Fibroblast of lung (primary cell): ENCODE measurements at places on chromosomes 1 and 21. TPM values are rescaled to one million over a fixed set of nuclear protein-coding genes. Genes with fewer than 3 reads are reported as not detected.

DNA sequence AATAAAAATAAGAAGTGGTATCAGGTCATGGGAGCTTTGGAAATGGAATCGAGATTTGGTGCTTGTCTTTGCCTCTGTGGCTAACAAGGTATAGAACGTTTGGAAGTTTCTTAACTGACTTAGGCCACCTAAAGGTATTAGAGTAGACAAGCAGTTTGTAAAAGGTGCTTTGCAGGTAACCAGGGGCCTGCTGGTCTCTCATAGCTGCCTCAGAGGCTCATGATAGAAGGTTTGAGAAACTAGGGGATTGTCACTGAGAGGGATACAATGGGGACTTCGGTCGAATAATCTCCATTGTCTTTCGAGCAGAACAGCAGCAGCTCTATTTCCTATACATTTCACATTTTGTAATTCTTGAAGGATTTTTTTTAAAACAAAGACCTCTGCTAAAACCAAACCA, 37.6 kb downstream of the C21orf91 start:
- no peaks in the 10 kb centered on the region for H3K4me1 ChIP-seq
- no peak overlapping the region for H3K27ac ChIP-seq
- H3K27me3 ChIP-seq: no peaks in the 10 kb centered on the region
- no peaks in the 10 kb centered on the region for H3K36me3 ChIP-seq
- no peak overlapping the region for H3K4me3 ChIP-seq

DNA sequence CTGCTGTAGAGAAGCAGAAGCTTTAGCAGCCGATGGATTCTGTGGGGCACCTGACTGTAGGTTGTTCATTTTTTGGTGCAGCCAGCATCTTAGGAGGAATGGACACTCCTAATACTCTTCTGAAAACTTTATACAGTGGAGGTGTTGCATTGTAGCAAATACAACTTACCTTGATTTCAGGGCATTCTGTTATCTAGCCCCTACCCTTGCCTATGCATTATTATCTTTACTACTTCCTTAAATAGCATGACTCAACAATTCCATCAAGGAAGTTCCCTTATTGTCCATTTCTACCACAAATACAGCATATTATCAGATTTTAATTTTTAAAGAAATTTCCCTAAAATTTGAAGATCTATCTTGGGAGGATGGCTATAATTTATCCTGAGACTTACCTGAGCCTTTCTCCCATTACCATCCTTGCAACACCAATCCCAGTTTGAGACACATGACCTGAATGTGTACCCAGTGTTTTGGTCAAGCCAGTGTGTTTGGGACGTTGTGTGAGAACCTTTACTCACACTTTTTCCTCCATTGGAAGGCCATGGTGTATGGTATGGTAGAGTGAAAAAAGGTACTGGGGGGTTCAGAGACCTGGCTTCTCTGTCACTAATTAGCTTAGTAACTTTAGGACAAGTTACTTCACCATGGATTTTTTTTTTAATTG, 9.2 kb downstream of the POU2F1 start:
- no peak overlapping the region for H3K4me3 ChIP-seq
- no peaks in the 10 kb centered on the region for H3K27me3 ChIP-seq
- no peaks in the 10 kb centered on the region for H3K4me1 ChIP-seq

DNA sequence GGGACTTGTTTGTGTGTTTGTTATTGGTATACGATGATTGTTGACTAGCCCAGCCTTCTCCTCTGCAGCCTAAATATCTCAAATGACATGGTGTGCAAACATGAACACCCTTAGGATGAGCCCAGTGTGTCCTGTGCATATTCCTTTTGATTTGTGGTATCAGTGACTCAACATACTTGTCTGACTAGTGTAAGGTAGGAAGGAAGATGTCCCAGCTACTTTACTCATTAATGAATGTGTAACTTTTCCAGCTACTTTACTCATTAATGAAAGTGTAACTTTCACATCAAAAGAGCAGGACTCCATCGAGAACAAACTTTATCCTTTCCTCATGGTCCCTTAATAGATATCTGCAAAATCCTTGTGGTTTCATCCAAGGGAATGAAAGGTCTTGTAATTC, 2.7 kb upstream of the ZNF692 start:
- no peak for DNase-seq
- no peaks in the 10 kb centered on the region for H3K27me3 ChIP-seq
- H3K4me1 ChIP-seq: peaks cover 9% of the 10 kb centered on the region
- H3K36me3 ChIP-seq: no peaks in the 10 kb centered on the region

GRCh38 chr21:32611471-32611997, 643 bp downstream of the CFAP298 start:
- peak overlapping the region; percentile 75 for H3K4me3 ChIP-seq
- H3K36me3 ChIP-seq: no peaks in the 10 kb centered on the region
- peak overlapping the region; percentile 98 for H3K27ac ChIP-seq
- DNase-seq: no peak
- H3K27me3 ChIP-seq: no peaks in the 10 kb centered on the region

- no peaks in the 10 kb centered on the region for H3K27me3 ChIP-seq
- H3K4me3 ChIP-seq: no peak overlapping the region
- H3K27ac ChIP-seq: no peak overlapping the region
- DNase-seq: no peak
These were observed 59.8 kb upstream of the SDC3 start for GRCh38 chr1:30968220-30968971.

The C8A gene
- total RNA-seq: not detected in 2 replicates

The KRTAP11-1 gene
- total RNA-seq: not detected in 2 replicates

DNA sequence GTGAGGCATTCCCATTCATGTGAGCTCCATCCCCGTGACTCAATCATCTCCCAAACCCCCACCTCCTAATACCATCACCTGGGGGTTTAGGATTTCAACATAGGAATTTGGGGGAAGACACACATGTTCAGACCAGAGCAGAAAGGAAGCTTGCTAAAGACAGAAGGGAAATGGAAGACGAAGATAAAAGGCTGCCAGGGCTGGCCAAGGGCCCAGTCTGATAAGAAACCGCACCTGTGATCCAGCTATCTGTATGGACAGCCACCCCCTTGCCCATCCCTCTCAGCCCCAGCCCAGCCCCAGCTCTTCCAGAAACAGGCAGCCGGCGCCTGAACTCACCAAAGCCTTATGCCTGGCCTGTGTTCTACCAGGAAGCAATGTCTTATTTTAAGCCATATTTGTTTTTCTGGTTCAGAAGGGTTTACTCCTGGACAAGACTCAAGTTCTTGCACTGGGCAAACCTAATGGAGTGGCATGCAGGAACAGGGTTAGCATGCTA, 198.4 kb upstream of the VAMP3 start:
- no peaks in the 10 kb centered on the region for H3K27me3 ChIP-seq
- no peaks in the 10 kb centered on the region for H3K4me1 ChIP-seq
- no peak overlapping the region for H3K27ac ChIP-seq
- DNase-seq: no peak
- H3K36me3 ChIP-seq: no peaks in the 10 kb centered on the region

- peaks cover 13% of the 10 kb centered on the region for H3K27me3 ChIP-seq
- no peaks in the 10 kb centered on the region for H3K36me3 ChIP-seq
- no peak overlapping the region for H3K27ac ChIP-seq
These were observed 16.6 kb upstream of the TMEM125 start for GRCh38 chr1:43253173-43253572.

The CNN3 gene
- total RNA-seq: 312 and 601 TPM in 2 replicates

GRCh38 chr1:169644297-169644696, 14.4 kb upstream of the SELP start:
- H3K36me3 ChIP-seq: no peaks in the 10 kb centered on the region
- no peak overlapping the region for H3K4me3 ChIP-seq
- no peaks in the 10 kb centered on the region for H3K27me3 ChIP-seq
- no peak for DNase-seq
- H3K4me1 ChIP-seq: no peaks in the 10 kb centered on the region

DNA sequence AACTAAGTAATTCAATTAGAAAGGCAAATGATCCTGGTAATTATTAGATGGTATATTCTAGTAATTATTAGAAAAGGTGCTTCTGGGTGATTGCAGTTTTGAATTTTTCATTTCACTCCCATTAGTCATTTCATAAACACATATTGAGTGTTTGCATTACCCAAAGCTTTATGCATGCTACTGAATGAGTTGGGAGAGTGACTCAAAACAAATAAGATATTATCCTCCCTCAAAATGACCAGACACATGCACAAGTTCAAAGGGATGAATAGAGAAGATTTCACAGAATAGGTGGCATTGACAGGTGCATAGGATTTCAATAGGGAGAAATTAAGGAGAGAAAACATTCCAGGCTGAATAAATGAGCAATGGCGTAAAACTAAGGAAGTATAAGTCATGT, 84.7 kb downstream of the PHTF1 start:
- no peaks in the 10 kb centered on the region for H3K27me3 ChIP-seq
- H3K27ac ChIP-seq: no peak overlapping the region
- no peak overlapping the region for H3K4me3 ChIP-seq
- peak; percentile 14 for DNase-seq
- no peaks in the 10 kb centered on the region for H3K36me3 ChIP-seq

- no peak for DNase-seq
- H3K4me1 ChIP-seq: no peaks in the 10 kb centered on the region
- no peaks in the 10 kb centered on the region for H3K36me3 ChIP-seq
- no peaks in the 10 kb centered on the region for H3K27me3 ChIP-seq
These were observed 302.4 kb upstream of the NR5A2 start for GRCh38 chr1:199725002-199725565.

- H3K4me3 ChIP-seq: no peak overlapping the region
- no peaks in the 10 kb centered on the region for H3K27me3 ChIP-seq
- no peak for DNase-seq
- no peak overlapping the region for H3K27ac ChIP-seq
These were observed 241.1 kb upstream of the B3GALT2 start for GRCh38 chr1:193427524-193427923.

The FCER1G gene
- not detected in 2 replicates for total RNA-seq

DNA sequence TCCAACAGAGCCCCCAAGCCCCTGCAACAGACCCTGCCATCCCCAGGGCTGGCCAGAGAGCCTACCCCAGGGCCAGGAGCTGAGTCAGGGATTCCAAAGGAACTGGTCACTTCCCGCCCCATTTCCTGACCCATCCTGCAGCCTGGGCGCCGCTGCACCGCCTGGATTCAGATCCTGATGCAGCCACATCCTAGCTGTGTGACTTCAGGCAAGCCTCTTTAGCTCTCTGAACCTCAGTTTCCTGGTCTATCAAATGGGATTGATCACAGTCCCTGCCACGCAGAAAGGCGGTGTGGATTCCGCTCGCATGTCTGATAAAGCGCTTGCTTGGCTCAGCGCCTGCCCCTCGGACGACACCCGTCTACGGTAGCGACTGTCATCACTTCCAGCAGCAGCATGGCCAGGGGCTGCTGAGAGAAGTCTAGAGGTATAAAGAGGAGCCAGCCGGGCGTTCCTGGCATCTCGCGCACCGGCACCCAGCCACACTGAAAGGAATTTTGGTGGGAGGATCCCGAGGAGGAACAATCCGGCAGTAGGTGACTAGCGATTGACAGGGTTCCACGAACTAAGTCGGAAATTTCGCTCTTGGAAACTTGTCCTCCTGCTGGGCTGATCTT, 10.1 kb downstream of the EPHA2 start:
- peaks cover 46% of the 10 kb centered on the region for H3K4me1 ChIP-seq
- peak overlapping the region; percentile 97 for H3K27ac ChIP-seq
- H3K36me3 ChIP-seq: peaks cover 45% of the 10 kb centered on the region
- peak overlapping the region; percentile 56 for H3K4me3 ChIP-seq
- peak; percentile 94 for DNase-seq

DNA sequence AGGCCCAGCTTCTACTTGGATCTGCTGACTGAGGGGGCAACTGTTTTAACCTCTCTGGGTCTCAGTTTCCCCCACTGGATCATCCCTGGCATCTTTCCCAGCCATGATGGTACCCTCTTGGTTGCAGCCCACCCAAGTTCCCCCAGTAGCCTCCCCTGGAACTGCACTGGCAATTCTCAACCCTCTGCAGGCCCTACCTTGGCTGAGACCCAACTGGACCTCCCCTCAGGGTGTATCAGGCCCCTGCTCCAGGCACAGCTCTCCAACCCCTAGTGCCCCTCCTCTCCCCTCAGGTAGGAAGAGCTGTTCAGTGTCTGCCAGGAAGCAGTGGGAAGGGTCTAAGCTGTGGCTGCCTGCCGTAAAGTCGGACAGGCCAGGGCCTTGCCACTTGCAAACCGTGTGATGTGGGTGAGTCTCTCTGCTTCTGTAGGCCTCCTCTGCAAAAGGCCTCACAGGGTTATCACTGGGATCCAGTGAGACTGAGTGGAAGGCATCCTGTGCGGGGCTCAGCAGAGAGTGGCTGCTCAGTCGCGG, 32.1 kb downstream of the RHBG start:
- H3K4me1 ChIP-seq: no peaks in the 10 kb centered on the region
- H3K4me3 ChIP-seq: no peak overlapping the region
- H3K36me3 ChIP-seq: no peaks in the 10 kb centered on the region
- H3K27me3 ChIP-seq: peaks cover 21% of the 10 kb centered on the region
- H3K27ac ChIP-seq: no peak overlapping the region
- no peak for DNase-seq

The GBP4 gene
- total RNA-seq: 0.50 and 0.77 TPM in 2 replicates

GRCh38 chr1:5532811-5533210, 459.4 kb downstream of the NPHP4 start:
- no peak overlapping the region for H3K4me3 ChIP-seq
- H3K27ac ChIP-seq: no peak overlapping the region
- H3K36me3 ChIP-seq: no peaks in the 10 kb centered on the region
- no peaks in the 10 kb centered on the region for H3K4me1 ChIP-seq

The FCRL2 gene
- total RNA-seq: not detected in 2 replicates

The HAPLN2 gene
- total RNA-seq: not detected in 2 replicates

- no peak for DNase-seq
- no peaks in the 10 kb centered on the region for H3K36me3 ChIP-seq
- H3K4me3 ChIP-seq: peak overlapping the region; percentile 89
- no peaks in the 10 kb centered on the region for H3K27me3 ChIP-seq
- no peak overlapping the region for H3K27ac ChIP-seq
- H3K4me1 ChIP-seq: peaks cover 4% of the 10 kb centered on the region
These were observed 3.0 kb downstream of the EPS15 start for GRCh38 chr1:51515982-51516648.

- no peaks in the 10 kb centered on the region for H3K27me3 ChIP-seq
- H3K36me3 ChIP-seq: no peaks in the 10 kb centered on the region
- H3K27ac ChIP-seq: no peak overlapping the region
- DNase-seq: no peak
These were observed 94.0 kb downstream of the LACTBL1 start for GRCh38 chr1:22878626-22879025.

DNA sequence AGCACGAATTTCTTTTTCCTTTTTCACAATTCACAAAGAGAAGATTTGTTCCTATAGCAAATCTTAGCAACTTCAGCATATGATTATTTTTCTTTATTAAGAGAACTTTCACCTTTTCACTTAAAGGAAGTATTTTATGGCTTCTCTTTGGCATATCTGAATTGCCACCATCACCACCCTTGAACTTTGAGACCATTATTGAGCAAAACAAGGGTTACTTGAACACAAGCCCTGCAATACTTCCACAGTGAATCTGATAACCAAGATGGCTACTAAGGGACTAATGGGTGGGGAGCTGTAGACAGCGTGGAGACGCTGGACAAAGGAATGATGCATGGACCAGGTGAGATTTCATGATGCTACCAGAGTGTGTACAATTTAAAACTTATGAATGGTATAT, 815.0 kb downstream of the LRRIQ3 start:
- no peaks in the 10 kb centered on the region for H3K36me3 ChIP-seq
- H3K4me3 ChIP-seq: no peak overlapping the region
- H3K27ac ChIP-seq: no peak overlapping the region
- no peaks in the 10 kb centered on the region for H3K27me3 ChIP-seq
- no peaks in the 10 kb centered on the region for H3K4me1 ChIP-seq
- DNase-seq: no peak
